ENCODE measurements at places on chromosomes 3 and 15.

DNA sequence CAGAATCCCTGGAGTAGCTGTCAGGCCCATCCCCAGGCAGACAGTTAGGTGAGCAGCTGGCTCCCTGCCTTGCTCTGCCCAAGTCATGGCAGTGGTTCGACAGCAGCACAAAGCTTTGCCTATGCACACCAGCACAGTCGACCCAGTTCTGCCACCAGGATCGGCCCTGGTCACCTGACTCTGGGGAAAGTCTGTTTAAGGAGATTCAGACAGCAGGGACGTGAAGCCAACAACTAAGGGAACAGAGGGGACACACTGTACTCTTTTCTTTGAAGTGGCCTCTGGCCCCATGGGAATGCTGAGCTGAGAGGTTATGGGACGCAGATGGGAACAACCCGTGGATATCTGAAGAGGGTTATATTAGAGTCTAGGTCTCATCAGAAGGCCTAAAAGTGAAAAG, 134.8 kb downstream of the CHDH start:
- DNase-seq = no peak

DNA sequence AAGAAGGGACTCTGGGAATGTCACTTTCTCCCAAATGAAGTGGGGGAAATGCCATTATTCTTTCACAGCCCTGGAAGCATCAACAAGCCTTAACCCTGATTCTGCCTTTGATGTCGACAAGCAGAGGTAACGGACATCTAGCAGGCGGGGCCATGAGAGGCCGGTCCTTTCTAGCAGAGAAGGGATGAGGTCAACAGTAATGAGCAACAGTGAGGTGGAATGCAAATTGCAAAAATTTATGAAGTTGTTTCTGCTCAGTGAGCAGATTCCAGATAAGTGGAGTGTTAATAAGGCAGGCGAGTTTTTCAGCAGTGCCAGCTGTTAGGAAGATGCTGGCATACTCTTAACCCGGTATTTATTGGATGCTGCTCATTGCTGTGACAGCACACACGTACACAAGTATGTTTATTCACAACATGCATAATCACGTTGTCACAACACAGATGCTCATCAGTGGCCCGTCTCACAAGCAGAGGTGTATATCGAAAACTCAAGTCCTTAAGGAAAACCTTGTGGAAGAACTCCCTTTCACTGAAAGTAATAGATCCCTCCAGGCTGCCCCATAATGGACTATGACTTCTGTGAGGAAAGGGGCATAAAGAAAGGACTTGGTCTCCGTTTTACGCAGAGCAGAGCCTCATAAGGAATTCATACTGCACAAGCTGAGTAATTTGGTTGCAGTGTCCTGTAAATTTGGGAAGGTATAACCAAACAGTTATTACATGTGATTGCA, 329.0 kb downstream of the IGSF11 start:
- no peak for DNase-seq

GRCh38 chr15:89175617-89176191, 45.7 kb downstream of the RLBP1 start:
- DNase-seq = no peak

DNA sequence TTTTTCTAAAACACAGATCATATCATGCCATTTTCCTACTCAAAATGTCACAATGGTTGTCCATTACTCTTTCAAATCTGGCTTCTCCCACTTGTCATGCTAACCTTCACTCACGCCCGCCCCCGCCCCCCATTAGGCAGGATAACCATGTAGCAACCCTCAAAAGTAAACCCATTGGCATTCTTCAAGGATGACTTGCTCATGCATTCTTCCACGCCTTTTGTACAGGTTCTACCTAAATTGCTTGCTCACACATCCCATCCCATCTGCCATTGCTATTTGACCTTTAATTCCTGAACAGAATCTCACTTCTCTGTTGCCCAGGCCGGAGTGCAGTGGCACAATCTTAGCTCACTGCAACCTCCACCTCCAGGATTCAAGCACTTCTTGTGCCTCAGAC, 389.3 kb downstream of the MCTP2 start:
- DNase-seq = no peak

- DNase-seq = no peak
Measured at GRCh38 chr3:51798411-51798963, 19.4 kb upstream of the IQCF6 start.

- no peak for DNase-seq
Measured at GRCh38 chr3:184470551-184470950, 90.7 kb downstream of the CHRD start.

DNA sequence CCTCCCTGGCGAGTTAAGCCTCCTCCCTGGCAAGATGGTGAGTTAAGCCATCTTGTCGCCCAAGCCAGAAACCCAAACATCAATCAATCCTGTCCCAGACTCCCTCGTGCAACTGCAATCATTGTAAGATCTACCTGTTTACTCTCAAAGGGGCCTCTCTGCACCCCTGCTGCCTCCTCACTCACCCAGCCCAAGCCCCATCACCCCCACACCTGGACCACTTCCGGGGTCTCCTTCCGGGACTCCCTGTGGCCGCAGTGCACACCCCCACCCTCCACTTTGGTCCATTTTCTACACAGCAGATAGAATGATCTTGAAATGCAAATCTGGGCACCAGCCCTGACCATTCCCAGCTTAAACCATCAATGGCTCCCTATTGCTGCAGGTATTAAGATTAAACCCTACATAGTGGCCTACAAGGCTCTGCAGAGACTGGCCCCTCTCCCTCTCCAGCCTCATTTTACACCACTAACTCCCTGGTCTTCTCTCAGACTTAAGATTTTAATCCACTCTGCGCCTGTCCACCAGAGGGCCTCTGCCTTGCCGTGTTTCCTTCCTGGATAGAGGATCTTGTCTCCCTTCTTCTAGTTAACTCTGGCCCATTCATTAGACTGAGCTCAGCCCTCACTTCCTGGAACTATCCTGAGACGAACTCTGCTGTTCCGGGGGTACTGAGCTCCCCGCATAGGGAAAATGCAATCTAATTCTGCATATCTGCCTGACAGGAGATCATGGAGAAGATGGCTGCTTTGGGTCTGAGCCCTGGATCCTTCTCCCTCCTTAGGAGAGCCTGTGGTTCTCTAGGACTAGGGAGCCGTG, 41.9 kb upstream of the SLC6A1 start:
- no peak for DNase-seq

- no peak for DNase-seq
Measured at GRCh38 chr15:28955160-28955992, 69.6 kb downstream of the APBA2 start.

- no peak for DNase-seq
Measured at GRCh38 chr3:128112357-128112968, 11.1 kb downstream of the RUVBL1 start.

DNA sequence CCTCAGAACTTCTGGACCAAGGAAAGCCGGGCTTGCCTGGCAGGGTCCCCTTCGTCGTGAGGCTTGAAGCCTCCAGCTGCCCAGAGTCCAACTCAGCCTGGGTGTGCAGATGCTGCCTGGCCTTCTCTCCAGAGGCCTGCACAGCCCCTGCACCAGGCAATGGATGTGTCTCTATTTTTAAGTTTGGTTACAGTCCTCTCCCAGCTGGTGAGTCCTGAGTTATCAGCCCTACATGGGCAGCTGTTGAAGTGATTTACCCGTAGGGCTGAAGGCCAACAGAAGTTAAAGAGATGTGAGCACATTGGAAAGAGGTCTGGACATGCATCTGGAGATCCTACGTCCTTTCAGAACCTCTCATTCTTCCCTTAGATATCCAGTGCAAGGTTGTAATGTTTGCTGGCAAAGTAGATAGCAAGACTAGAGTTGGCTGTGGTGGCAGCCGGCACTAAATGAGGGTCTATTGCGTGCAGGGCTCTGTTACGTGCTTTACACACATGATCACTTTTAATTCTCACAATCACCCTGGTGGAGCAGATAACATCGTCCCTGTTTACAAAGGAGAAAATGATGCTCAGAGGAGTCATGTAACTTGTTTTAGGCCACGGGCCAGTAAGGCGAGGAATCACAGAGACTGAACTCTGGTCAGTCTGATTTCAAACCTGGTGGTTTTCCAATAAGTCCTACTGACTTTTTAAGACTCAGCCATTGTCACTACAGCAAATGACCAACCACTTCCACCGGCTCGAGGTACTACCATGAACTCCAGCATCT, 9.9 kb downstream of the FYCO1 start:
- no peak for DNase-seq

GRCh38 chr15:50911621-50912020, 3.1 kb downstream of the AP4E1 start:
- no peak for DNase-seq

- DNase-seq = no peak
Measured at GRCh38 chr3:183153210-183153950, 9.2 kb downstream of the LAMP3 start.

- no peak for DNase-seq
Measured at GRCh38 chr3:130688015-130688688, 58.5 kb downstream of the PIK3R4 start.

DNA sequence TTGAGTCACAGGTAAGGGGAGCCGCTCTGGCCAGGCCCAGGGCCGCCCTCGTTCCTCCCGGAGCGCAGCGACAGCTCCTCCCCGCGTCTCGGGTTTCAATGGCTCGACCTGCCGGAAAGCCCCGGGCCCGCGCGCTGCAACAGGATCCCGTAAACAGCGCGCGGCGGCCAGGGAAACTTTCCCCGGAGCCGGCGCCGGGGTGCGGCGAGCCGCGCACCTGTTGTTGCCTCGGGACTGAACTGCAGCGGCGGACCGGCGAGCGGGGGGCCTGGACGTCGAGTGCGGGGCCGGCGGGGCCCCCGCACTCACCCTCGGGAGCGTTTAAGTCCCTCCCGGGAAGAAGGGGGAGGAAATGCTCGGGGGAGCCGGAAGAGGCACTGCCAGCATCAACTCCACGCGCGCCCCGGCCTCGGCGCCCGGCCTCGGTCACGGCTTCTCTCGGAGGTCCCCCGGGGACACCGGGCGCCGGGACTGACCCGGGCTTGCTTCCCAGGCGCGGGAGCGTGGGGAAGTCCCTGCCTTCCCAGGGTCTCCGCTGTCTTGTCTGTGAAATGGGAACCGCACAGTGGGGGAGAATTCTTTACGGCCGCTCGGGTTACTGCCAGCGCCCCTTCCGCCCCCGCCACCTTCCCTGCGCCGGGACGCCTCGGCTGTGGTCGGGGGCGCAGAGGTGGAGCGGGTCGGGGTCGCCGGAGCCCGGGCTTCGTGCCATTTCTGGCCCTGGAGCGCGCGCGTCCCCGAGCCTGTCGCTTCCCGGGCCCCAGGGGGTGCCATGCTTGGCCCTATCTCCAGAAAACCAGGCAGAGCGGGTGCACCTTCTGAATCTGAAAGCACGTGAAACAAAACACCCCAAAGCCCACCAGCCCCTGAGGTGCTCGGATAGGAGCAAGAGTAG, 7.5 kb upstream of the PGPEP1L start:
- DNase-seq = no peak

- no peak for DNase-seq
Measured at GRCh38 chr3:31173118-31173718, 278.8 kb upstream of the GADL1 start.

DNA sequence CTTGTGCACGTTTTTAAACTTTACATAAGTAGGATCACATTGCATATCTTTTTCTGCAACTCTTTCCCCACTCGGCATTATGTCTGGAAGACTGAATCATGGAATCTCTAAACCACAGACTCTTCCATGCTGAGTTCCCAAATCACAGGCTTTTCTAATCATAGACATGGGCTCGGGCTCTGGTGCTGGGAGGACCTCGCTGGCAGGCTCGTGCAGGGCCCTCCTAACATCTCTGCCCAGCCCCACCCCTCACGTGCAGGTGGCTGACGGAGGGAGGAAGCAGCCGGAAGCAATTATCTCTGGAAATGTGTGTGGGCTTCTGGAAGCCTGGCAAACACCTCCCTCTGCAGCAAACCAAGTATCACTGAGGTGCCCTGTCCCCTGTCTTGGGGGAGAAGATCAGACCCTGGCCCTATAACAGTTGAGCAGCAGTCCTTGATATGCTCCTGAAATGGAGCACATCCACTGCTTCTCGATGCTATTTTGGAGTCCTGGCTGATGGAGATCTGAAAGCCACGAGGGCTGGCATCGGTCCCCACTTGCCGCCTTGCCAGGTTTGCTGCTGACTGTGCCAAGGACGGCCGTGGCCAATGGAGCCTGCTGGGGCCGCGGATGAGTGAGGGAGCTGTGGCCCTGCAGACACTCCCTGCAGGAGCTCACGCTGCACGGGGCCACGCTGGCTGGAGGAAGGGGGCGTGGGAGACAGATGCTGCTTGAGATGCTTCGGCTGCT, 4.4 kb upstream of the IQSEC1 start:
- DNase-seq = no peak

GRCh38 chr3:67937498-67938118, 283.2 kb upstream of the SUCLG2 start:
- DNase-seq = no peak

DNA sequence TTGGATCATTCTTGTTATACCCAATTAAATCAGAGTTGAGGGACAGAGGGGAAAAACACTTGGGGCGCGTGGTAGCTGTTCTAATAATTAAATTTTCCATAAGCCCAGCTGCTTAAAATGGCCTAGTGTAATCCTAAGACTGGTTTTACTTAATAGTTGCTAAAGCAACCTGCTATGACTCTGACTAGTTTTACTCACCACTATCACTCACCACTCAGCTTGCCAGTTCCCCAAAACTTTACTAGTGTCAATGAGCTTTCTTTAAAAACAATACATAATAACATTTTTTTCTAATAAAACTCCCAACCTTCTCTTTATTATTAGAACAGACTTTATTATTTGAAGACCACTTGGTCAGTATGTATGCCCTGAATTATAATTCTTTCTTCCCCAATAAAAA, 49.6 kb downstream of the ECT2 start:
- DNase-seq = no peak

GRCh38 chr3:196990601-196991007, 22.0 kb upstream of the PIGZ start:
- no peak for DNase-seq

- no peak for DNase-seq
Measured at GRCh38 chr3:197471221-197472010, 84.4 kb downstream of the BDH1 start.

DNA sequence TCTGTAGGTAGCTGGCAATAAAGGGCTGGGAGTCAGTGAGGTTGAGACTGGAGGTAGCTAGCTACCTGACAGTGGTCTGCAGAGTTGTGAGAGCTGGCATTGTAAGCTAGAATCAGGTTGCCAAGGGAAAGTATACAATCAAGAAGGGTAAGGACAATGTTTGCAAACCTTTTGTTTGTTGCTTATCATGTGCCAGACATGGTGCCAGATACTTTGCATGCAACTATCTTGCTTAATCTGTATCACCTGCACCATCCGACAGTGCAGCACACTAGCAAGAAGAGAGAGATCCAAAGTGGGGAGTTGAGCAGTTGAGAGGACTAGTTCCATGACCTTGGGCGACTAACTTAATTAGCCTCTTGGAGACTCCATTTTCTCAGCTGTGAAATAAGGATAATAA, 236.4 kb downstream of the PDCD6IP start:
- DNase-seq = no peak
